Stimulated activated memory B cell treated with anti-CD40 and anti-IgM and Interleukin-4, amounts not matched to agents 10 μg/mL and 1 μg/mL and 100 μg/mL, for 72 hours (primary cell): ENCODE measurements at places on chromosomes 2 and 18.

DNA sequence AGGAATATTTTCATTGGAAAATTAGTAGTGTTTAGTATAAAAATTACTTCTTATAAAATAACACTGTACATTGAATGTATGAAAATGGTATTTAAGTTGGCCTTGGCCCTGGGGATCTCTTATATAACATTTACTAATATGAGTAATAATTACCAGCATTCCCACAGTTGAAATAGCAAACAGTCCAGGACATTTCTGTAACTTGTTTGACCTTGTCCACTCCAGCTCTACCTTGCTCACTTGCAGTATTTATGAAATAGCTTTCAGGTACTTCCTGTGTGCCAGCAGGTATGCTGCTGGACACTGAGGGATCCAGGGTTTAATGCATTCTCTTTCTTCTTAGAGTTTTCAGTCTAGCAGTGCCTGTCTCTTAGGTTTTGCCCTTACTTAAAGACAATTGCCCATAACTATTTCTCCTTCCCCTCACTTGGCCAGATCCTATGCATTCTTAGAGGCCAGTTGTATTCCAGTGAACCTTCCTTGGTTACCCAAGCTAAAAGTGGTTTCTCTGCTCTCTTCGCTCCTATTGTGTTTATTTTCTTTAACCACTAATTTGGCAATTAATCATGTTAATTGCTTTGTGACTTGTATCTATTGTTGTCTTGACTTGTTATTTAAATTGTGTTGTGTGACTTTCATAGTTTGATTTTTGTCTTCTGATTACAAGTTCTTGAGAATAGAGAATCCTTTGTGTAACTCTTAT, 25.9 kb downstream of the BABAM2 start:
- ATAC-seq, result no peak

- peak; percentile 14 for ATAC-seq
Observed at GRCh38 chr2:72032481-72033041, 115.1 kb downstream of the CYP26B1 start.

DNA sequence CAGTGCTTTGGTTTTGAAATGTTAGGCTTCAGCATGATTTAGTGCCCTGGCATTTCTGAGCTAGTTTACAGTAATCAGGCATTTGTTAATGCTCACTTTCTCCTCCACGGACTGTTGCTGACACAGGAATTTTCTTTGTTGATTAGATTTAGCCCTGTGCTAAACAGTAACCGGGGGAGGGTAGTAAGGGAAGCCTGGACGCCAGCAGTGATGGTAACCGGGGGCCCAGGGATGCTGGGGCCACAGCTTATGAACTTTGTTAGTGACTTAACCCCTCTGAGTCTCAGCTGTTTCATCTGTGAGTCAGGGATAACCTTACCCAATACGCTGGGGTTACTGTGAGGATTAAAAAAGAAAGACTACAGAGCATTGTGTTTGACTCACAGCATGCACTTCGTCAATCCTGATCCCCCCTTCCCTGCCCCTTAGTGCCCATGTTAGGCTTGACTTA, 33.5 kb downstream of the KLHL29 start:
- no peak for ATAC-seq

GRCh38 chr2:203711399-203711798, 5.0 kb downstream of the CD28 start:
- no peak for ATAC-seq

DNA sequence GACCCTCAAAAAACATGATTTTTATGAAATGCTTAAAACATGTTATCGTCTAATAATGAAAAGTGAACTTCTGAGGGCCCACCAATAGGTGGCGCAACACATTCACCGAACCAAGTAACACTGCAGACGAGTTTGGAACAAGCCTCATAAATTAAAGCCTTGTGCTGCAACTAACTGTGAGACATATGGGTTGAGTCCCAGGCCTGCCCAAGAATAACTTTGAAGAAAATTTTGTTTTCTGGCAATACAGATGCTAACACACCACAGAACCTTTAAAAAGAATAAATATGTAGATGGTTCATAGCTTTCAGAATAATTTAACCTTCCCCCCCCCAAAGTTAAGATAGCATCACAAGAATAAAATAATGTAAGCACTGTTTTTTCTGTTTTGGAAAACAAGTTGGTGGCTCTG, 285.9 kb downstream of the RNF144A start:
- ATAC-seq, result no peak

- ATAC-seq, result no peak
Observed at GRCh38 chr2:119910566-119910965, 102.3 kb upstream of the EPB41L5 start.

DNA sequence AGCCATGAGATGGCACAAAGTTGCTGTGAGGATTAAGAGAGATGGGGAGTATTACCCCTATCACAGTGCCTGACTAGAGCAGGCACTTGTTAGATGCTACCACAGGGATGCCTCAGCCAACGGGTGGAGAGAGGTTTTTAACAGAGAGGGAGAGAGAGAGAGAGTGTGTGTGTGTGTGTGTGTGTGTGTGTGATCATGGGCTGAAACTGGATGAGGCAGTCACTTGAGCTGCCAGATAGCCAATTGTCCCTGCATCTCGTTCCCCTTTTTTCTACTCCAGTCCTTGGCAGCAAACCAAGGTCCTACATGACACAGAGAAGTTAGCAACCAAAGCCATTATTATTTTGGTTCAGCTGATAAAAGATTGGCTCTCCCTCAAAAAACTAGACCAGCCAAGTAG, 3.0 kb downstream of the CD8A start:
- no peak for ATAC-seq
